CD4-positive, CD25-positive, alpha-beta regulatory T cell (primary cell): ENCODE measurements at places on chromosomes 16 and 17.
A peak's percentile ranks its signal among the peaks of the same experiment; 100 is the strongest.

DNA sequence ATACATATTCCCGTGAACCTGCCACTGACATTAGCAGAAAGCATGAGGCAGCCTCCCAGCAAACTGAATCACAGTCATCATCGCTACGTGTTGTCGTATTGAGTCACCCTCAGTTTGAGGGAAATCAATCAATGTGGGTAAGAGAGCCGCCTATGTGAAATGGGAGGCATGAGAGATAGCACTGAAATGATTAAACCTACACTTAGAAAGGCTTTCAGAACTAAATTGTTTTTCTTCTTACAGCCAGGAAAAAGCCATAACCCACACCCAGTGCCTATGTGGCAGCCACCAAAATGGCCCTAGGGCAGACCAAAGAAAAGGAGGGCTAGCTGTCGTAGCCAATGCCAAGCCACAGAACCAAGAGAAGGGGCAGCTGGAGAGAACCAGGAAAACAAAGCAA is 90.5 kb downstream of the ADAMTS18 start:
- no peak overlapping the region for H3K27ac ChIP-seq
- peaks cover 2% of the 10 kb centered on the region for H3K27me3 ChIP-seq
- H3K36me3 ChIP-seq = no peaks in the 10 kb centered on the region
- DNase-seq = no peak
- H3K4me1 ChIP-seq = no peaks in the 10 kb centered on the region

- H3K27me3 ChIP-seq = peaks cover 3% of the 10 kb centered on the region
- no peaks in the 10 kb centered on the region for H3K36me3 ChIP-seq
- peak overlapping the region; percentile 89 for H3K27ac ChIP-seq
- DNase-seq = peak; percentile 60
- peak overlapping the region; percentile 77 for H3K4me3 ChIP-seq
- peaks cover 72% of the 10 kb centered on the region for H3K4me1 ChIP-seq
Measured at GRCh38 chr16:67158637-67159600, 790 bp downstream of the TRADD start.

GRCh38 chr16:4936991-4937781 is at the start of gene PPL:
Gene PPL, minus strand, starts transcription at chr16:4937148. Its CDS starts 103 bp downstream, at chr16:4937045.
- peaks cover 3% of the 10 kb centered on the region for H3K27me3 ChIP-seq
- no peaks in the 10 kb centered on the region for H3K36me3 ChIP-seq

GRCh38 chr17:73363442-73364154 is 51.8 kb upstream of the CDC42EP4 start:
- no peaks in the 10 kb centered on the region for H3K27me3 ChIP-seq
- H3K4me1 ChIP-seq = no peaks in the 10 kb centered on the region
- no peaks in the 10 kb centered on the region for H3K36me3 ChIP-seq
- no peak for DNase-seq
- H3K4me3 ChIP-seq = no peak overlapping the region
- H3K27ac ChIP-seq = no peak overlapping the region

DNA sequence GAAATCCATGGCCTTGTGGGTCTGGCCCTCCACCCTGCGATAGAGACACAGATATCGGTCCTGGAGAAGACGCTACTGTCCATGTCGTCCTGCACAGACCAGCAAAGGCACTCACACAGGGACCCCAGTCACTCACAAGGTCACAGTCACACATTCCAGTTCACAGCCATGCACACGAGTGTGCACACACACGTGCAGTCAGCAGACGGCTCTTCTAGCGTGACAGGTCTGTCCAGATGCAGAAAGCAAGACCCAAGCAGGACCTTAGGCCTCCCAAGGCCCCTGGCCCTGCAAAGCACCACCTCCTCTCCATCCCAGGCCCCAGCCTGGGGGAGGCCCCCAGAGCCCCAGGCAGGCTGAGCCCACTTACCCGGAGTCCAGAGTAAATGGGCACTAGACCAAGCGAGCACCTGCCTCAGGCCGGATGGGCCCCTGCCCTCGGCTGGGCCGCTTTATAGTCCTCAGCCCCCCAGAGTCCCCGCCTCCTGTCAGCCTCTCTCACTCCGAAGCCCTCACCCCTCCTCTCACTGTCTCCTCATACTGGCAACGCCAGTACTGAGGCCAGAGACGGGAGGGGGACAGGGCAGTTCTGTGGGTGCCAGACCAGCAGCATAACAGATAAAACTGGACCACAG is at the start of gene PPY:
Gene PPY, minus strand, starts transcription at position 426 of the 635 bp plus-strand sequence. CDS start 822 bp downstream, outside the sequence.
- H3K27ac ChIP-seq = no peak within 1 kb of the TSS
- DNase-seq = no peak
- peaks cover 11% of the 10 kb centered on the region for H3K4me1 ChIP-seq
- H3K36me3 ChIP-seq = no peaks in the 10 kb centered on the region
- H3K27me3 ChIP-seq = peaks cover 3% of the 10 kb centered on the region

GRCh38 chr17:66426397-66427033 is 124.1 kb downstream of the PRKCA start:
- no peaks in the 10 kb centered on the region for H3K36me3 ChIP-seq
- peak; percentile 64 for DNase-seq

- no peaks in the 10 kb centered on the region for H3K27me3 ChIP-seq
- DNase-seq = no peak
- H3K4me3 ChIP-seq = no peak overlapping the region
- H3K27ac ChIP-seq = no peak overlapping the region
- H3K36me3 ChIP-seq = no peaks in the 10 kb centered on the region
Measured at GRCh38 chr17:52762794-52763167, 604.3 kb upstream of the CA10 start.

- H3K4me3 ChIP-seq = no peak overlapping the region
- H3K27ac ChIP-seq = no peak overlapping the region
- H3K4me1 ChIP-seq = peaks cover 83% of the 10 kb centered on the region
- no peak for DNase-seq
Measured at GRCh38 chr16:89921702-89922476, 1.3 kb upstream of the TUBB3 start.

GRCh38 chr17:62565817-62566216 is 61.7 kb upstream of the MRC2 start:
- H3K4me1 ChIP-seq = no peaks in the 10 kb centered on the region
- H3K27me3 ChIP-seq = no peaks in the 10 kb centered on the region
- H3K4me3 ChIP-seq = no peak overlapping the region
- H3K27ac ChIP-seq = no peak overlapping the region
- DNase-seq = no peak
- peaks cover 53% of the 10 kb centered on the region for H3K36me3 ChIP-seq

DNA sequence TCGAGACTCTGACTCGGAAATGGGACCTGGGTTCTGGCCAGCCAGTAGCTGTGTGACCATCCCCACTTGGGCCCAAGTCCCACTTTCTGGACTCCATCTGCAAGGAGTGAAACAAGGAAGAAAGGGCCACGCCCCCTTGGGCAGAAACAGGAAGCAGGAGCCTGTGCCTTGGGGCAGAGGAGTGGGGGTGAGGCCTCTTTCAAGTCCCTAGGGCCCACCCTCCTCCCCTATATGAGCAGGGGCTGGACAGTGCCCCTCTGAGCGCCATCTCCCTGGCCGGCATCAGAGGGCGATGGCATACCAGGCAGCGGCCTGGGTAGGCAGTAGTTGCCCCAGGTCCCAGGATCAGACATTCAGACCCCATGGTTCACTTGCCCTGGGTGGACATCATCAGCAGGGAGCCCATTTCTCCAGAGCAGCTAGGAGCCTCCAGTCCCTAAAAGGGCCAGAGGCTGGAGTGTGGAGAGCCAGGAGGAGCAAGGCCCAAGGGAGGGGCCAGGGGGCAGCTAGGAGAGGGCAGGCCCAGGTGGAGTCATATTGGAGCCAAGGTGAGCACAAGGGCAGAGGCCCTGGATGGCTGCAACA is 7.1 kb downstream of the BCAR1 start:
- H3K27ac ChIP-seq = no peak overlapping the region
- no peak for DNase-seq
- H3K4me1 ChIP-seq = no peaks in the 10 kb centered on the region
- H3K36me3 ChIP-seq = no peaks in the 10 kb centered on the region
- no peak overlapping the region for H3K4me3 ChIP-seq

DNA sequence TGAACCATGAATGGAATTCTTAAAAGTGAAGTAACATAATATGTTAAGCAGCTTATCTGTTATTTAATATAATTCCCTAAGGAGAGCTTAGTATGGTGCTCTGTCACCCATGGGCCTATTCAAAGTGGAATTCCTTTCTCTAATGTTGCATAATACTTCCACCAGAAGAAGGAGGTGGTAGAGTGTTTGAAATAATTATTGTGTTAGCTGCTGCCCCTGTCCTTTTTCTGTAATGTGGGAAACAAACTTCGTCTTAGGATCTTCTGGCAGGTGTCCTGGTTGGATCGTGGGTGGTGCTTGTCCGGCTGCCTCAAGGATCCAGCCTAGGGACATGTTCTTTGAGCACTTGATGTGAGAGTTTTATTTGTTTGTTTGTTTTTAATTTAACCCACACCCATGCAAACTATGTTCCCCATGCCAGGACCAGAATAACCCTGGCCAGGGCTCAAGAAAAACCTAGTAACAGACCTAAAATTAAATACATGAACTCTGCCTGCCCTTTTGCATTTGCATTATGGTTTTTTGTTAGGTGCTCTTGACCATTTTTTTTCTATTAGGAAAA is 46.1 kb downstream of the ZNRF1 start:
- H3K4me1 ChIP-seq = no peaks in the 10 kb centered on the region
- H3K27ac ChIP-seq = no peak overlapping the region
- no peak for DNase-seq
- no peak overlapping the region for H3K4me3 ChIP-seq
- H3K27me3 ChIP-seq = no peaks in the 10 kb centered on the region
- no peaks in the 10 kb centered on the region for H3K36me3 ChIP-seq

- H3K27ac ChIP-seq = no peak overlapping the region
- no peaks in the 10 kb centered on the region for H3K27me3 ChIP-seq
- H3K4me1 ChIP-seq = peaks cover 29% of the 10 kb centered on the region
- no peaks in the 10 kb centered on the region for H3K36me3 ChIP-seq
- no peak overlapping the region for H3K4me3 ChIP-seq
Measured at GRCh38 chr17:39751637-39752036, 13.9 kb downstream of the GRB7 start.

GRCh38 chr17:21495281-21495680 is 119.1 kb downstream of the KCNJ12 start:
- H3K36me3 ChIP-seq = no peaks in the 10 kb centered on the region
- H3K4me1 ChIP-seq = no peaks in the 10 kb centered on the region
- DNase-seq = no peak
- H3K27me3 ChIP-seq = peaks cover 6% of the 10 kb centered on the region

DNA sequence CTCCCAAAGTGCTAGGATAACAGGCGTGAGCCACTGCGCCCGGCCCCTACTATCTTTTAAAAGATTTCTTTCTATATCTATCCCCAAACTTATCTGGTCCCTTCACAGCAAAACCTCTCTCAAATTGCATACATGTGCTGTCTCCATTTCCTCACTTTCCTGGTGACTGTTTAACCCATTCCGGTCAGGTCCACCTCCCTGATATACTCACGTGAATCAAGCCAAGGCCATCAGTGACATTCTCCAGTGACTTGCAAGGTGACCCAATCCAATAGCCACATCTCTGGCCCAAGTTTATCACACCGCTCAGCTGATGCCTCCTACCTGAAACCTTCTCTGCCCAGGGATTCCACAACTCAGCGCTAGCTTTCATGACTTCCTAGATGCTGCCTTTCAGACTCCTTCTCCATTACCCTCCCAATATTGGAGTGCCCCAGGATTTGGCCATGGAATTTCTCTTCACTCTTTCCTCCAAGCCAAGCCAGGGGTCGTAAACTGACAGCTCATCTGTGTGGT is 1.4 kb upstream of the CTCF start:
- no peak for DNase-seq
- H3K36me3 ChIP-seq = no peaks in the 10 kb centered on the region
- H3K27me3 ChIP-seq = no peaks in the 10 kb centered on the region
- peak overlapping the region; percentile 83 for H3K4me3 ChIP-seq
- peak overlapping the region; percentile 88 for H3K27ac ChIP-seq

- H3K4me1 ChIP-seq = no peaks in the 10 kb centered on the region
- no peaks in the 10 kb centered on the region for H3K36me3 ChIP-seq
- no peaks in the 10 kb centered on the region for H3K27me3 ChIP-seq
- H3K27ac ChIP-seq = no peak overlapping the region
Measured at GRCh38 chr16:7637446-7637845, 304.8 kb downstream of the RBFOX1 start.

- no peak overlapping the region for H3K27ac ChIP-seq
- DNase-seq = no peak
- H3K36me3 ChIP-seq = no peaks in the 10 kb centered on the region
- no peak overlapping the region for H3K4me3 ChIP-seq
- H3K27me3 ChIP-seq = no peaks in the 10 kb centered on the region
- peaks cover 9% of the 10 kb centered on the region for H3K4me1 ChIP-seq
Measured at GRCh38 chr16:86663685-86664521, 85.6 kb downstream of the FOXL1 start.

- H3K27ac ChIP-seq = no peak overlapping the region
- no peaks in the 10 kb centered on the region for H3K27me3 ChIP-seq
- no peaks in the 10 kb centered on the region for H3K4me1 ChIP-seq
- H3K4me3 ChIP-seq = no peak overlapping the region
- no peak for DNase-seq
Measured at GRCh38 chr16:86389566-86390328, 120.6 kb upstream of the FOXF1 start.

DNA sequence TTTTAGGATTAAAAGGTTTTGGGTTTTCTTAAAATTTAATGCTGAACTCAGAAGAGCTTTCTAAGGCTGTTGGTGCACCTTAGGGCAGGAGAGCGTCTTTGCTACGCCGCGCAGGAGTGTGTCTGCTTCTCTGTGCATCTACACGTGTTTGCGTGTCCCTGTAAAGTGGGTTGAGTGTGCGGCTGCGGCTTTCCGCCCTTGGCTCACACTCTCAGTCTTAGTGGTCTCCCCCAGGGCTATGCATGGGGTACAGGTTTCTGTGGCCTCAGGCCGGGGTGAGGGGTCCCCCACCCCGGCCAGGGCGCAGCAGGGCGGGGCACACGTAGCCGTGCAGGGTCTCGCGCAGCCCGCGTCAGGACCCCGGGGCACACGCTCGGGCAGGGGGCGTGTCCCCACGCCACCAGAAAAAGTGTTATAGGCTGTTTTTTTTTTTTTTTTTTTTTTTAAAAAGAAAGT is 727 bp upstream of the TENT4B start:
- DNase-seq = peak; percentile 86
- no peaks in the 10 kb centered on the region for H3K27me3 ChIP-seq

GRCh38 chr17:61487989-61488595 is 35.9 kb downstream of the TBX4 start:
- H3K4me1 ChIP-seq = no peaks in the 10 kb centered on the region
- no peaks in the 10 kb centered on the region for H3K27me3 ChIP-seq
- no peak for DNase-seq

DNA sequence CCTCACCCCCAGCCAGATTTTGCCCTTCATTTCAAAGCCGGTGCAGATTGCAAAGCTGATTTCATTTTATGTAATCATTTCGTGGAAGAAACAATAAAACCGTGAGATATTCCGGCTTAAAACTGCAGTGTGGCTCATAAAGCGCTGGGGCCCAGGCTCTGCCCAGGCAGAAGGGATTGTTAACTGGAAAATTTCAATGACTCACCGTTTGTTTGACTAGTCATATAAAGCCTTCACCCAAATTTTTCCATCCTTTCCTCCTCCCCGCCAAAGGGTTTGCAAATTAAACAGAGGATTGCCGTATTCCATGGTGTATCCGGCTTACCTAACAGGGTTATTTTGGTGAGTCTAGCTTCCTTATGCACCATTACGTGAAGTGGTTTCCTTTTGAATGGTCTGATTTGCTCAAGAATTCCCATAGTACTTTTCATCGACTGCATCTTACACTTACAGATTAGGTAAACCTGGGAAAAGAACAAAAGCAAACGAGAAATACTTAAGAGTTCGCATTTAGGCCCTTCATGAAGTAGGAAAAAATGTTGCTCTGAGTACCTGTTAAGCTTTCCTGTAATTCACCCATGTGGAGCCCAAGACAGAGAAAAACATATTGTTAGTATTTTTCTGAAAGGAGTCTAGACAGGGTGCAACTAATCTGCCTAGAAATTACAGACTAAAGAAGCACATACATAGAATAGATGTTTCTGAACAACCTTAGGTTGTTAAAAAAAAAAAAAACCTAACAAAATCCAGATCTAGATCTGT is 949 bp upstream of the GSPT1 start:
- H3K27me3 ChIP-seq = no peaks in the 10 kb centered on the region
- peaks cover 22% of the 10 kb centered on the region for H3K4me1 ChIP-seq
- DNase-seq = no peak
- no peaks in the 10 kb centered on the region for H3K36me3 ChIP-seq
- H3K4me3 ChIP-seq = peak overlapping the region; percentile 66
